ENCODE measurements at places on chromosomes 4 and X.

- DNase-seq: no peak
Observed at GRCh38 chrX:11352296-11352741, 59.1 kb downstream of the AMELX start.

- no peak for DNase-seq
Observed at GRCh38 chr4:18777190-18777930, 755.8 kb upstream of the LCORL start.

- DNase-seq: no peak
Observed at GRCh38 chr4:152579916-152580315, 44.0 kb upstream of the FBXW7 start.

GRCh38 chrX:69077895-69078455 is 87.3 kb downstream of the PJA1 start:
- no peak for DNase-seq

DNA sequence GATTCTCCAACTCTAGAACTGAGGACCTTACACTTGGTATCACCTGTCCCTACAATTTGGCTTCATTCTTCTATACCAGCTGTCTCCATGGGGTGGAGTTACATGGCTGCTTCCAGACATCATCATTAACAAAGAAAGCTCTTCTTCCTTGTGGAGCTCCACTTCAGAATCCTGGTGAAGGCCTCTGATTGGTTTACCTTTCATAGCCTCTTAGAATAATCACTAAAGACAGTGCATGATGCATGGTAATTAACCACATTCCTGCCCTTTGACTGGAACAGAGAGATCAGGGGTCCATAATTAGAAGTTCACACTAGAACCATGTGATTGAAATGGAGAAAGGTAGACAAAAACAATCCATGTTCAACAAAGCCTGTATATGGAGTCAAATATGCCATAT is 112.6 kb upstream of the ZNF827 start:
- no peak for DNase-seq

DNA sequence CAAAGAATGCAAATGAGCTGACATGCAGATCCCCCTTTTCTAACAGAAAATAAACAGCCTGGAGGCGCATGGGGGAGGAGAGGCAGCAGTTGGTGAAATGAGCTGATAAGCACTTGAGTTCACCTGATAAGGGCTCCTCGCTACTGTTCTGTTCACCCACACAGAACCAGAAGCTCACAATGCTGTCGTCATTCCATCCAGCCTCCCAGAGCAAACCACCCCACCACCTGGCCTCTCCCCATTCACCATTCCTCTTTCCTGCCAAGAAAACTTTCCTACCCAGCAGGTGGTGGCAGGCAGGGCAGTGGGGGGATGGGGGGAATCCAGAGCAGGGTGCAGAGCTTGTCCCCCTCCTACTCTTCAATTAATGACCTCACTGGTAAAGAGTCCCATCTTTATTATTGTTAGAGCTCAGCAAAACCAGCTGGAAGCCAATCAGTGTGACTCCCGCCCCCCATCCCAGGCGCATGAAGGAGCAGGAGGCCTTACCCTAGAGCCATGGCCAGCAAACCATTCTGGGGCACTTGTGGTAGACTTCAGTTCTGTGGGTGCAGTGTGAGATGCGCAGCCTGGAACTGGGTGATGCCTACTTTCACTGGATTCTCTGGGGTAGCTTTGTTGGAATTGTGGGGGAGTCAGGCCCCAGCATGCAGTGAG is 350.3 kb downstream of the ZIC3 start:
- no peak for DNase-seq

GRCh38 chrX:107632346-107632745 is 4.0 kb downstream of the PRPS1 start:
- DNase-seq: no peak

Data from T-helper 1 cell (primary cell).